ENCODE measurements at places on chromosomes 11 and 22. TPM values are rescaled to one million over a fixed set of nuclear protein-coding genes. Genes with fewer than 3 reads are reported as not detected.
A peak's percentile ranks its signal among the peaks of the same experiment; 100 is the strongest.

GRCh38 chr11:94590352-94591041 lies 23.3 kb downstream of the PIWIL4 start:
- DNase-seq: no peak

DNA sequence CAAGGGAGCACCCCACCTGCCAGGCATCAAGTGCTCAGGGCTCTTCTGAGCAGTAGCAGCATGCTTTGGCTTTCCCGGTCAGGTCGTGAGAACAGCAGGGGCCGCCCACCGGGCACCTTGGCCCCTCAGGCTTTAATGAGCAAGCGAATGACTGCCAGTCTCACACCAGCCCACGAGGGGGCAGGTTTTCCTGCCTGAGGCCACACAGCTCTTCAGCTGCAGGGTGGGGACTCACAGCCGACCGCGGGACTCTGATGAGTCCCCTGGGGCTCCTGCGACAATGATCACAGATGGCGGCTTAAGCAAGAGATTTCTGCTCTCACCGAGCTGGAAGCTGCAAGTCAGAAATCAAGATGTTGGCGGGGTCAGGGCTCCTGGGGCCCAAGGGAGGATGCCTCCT lies 14.3 kb upstream of the FGF19 start:
- DNase-seq: no peak

DNA sequence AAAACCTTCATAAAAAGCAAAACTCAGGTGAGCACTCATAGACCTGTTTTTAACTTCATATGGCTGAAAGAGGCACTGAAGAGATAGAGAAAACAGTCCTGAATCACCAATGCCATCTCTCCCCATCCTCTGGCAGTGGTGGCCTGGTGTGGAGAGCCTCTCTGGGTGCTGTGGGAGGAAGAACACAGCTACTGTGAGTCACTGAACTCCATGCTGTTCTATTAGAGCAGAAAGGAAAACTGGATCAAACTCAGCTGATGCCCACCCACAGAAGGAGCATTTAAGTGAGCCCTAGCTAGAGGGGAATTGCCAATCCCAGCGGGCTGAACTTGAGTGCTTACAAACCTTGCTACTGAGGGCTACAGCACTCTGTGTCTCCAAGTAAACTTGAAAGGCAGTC lies 115.3 kb upstream of the SESN3 start:
- DNase-seq: no peak

- no peak for DNase-seq
Measured at GRCh38 chr11:120182372-120182771, 28.5 kb upstream of the OAF start.

DNA sequence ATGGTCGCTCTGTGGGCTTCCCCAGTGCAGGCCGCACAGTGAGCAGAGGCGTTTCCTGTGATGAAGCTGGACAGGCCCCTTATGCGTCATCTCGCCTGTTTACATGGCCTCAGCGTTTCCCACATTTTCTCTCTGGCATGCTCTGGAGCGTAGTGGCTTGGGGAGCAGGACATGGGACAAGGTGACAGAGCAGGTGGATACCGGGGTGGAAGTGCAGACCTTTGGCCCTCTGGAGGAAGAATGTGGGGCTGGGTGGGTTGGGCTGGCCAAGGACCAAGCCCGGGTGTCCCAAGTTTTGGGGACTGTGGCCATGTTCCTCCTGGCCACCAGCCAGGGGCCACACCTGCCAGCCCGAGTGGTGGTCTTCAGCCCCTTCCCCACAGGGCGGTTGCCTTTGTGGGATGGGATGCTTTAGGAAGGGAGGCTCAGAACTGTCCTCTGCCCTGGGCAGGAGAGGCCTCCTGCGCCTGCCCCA lies 446.6 kb downstream of the TBC1D22A start:
- no peak for DNase-seq

SCGB1A1 gene
- not detected for total RNA-seq

- DNase-seq: peak; percentile 69
Measured at GRCh38 chr11:65225279-65226102, 36.3 kb upstream of the POLA2 start.

OR2D2 gene
- total RNA-seq: not detected

GRCh38 chr11:32100495-32100894 lies 9.6 kb downstream of the RCN1 start:
- DNase-seq: no peak
